ENCODE measurements at places on chromosomes 7 and 10.

DNA sequence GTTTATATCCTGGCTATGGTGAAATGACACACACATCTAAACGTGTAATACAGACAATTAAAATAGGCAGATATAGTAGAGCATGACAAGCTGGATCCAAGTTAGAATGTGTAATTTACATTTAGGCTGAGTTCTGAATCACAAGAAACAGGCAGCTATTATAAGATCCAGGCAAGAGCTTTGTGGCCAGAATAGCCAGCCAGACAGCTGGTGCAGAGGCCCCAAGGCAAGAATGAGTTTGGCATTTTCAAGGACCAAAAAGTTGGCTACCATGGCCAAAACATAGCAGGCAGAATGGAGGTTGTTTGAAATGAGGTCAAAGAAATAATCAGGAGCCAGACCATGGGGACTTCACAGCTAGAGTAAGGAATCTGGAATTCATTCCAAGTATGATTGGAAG is 281.7 kb downstream of the MTERF1 start:
- DNase-seq, result no peak

DNA sequence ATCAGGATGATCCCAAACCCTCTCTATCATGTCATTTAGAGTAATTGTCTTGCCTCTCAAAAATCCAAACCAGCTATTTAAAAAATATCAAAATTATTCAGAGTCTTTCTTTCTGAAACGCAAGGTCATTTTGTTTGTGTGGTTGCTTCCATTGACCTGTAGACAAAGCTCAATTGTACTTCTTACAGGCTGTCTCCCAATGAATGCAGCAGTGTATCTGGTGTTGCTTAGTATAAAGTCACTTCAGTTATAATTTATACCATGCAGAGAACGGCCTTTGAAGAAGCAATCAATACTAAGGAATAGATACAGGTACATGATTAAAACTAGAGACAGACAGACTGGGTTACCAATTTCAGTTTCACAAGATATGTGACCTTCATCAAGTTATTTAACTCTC is 80.9 kb downstream of the DOCK4 start:
- no peak for DNase-seq

- no peak for DNase-seq
These were observed 490.9 kb downstream of the REEP3 start for GRCh38 chr10:64011912-64012714.

DNA sequence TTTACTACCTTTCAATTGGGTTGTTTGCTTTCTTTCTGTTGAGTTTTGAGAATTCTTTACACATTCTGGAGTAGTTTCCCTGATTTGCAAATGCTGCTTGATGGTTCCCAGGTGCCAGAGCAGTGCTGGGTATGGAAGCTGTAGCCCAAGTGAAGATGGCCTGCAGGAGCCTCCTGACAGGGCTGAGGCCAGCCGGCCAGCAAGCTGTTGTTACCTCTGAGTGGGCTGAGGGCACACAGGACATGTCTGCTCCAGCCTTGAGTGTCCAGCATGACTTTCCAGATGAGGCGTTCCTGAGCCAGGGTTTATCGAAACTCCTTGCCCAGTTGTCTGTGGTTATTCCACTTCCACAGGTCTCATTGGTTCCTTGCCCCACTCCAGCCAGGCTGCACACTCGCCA is 164.6 kb upstream of the TNS3 start:
- DNase-seq, result no peak

GRCh38 chr7:90626013-90626412 is 29.9 kb downstream of the CDK14 start:
- DNase-seq, result peak; percentile 66
